ENCODE measurements at places on chromosomes 5 and 9. TPM values are rescaled to one million over a fixed set of nuclear protein-coding genes. Genes with fewer than 3 reads are reported as not detected.

INSL4 gene
- total RNA-seq, result not detected

DNA sequence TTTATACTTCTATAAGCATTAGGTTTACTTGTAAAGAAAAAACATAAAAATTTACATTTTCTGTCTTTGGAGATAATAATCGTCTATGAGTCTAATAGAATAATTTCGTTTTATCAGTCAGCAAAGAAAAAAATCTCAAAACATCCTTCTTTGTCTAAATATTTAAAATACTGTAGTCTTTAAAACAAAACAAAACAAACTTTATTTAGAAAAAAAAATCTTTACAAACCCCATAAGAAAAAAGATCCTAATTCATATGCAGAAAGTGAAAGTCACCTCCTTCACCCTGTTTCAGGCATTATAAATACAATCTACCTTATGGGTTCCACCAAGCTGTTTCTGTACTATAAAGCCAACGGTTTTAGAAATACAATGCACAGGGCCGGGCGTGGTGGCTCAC is 5.6 kb downstream of the LARS1 start:
- DNase-seq, result no peak

GRCh38 chr5:123601610-123602009 is 89.6 kb downstream of the CSNK1G3 start:
- DNase-seq, result no peak

SLCO6A1 gene
- not detected for total RNA-seq

DNA sequence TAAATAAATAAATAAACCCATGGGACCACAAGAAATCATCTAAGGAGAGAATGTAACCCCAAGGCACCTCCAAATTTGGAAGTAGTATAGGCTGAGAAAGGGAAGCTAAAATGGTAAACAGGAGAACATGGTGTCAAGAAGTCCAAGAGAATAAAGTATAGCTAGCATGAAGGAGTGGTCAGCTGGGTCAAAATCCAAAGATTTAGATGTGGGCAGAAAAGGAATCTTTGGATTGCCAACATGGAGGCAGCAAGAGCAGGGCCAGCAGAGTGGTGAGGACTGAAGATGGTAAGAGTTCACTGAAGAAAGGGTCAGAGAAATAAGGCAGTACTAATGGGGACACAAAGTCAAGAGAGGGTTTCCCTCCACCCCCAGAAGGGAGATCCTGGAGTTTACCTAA is 53.0 kb downstream of the TSSK1B start:
- DNase-seq, result peak; percentile 47

CCL27 gene
- total RNA-seq, result not detected

MORN5 gene
- total RNA-seq, result 0.51 TPM

SEMA5A gene
- 17.7 TPM for total RNA-seq

GRCh38 chr5:153399595-153399994 is 90.9 kb upstream of the GRIA1 start:
- DNase-seq, result no peak

DNA sequence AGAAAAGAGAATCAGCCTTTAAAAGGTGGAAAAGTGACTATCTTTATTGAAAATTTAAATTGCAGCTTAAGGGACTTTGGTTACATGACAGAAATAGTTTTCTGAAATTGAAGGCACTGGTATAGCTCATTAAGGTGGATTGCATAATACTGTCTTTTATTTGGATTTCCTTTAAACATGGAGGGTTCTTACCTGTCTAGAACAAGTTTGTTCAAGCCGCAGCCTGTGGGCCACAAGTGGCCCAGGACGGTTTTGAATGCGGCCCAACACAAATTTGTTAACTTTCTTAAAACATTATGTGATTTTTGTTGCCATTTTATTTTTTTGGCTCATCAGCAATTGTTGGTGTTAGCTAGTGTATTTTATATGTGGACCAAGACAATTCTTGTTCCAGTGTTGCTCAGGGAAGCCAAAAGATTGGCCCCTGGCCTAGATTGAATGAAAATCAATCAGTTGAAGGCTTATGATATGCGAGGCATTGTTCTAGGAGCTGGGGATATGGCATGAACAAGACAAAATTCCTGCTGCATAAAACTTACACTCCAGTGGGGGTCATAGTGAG is 18.0 kb downstream of the NNT start:
- no peak for DNase-seq

DNA sequence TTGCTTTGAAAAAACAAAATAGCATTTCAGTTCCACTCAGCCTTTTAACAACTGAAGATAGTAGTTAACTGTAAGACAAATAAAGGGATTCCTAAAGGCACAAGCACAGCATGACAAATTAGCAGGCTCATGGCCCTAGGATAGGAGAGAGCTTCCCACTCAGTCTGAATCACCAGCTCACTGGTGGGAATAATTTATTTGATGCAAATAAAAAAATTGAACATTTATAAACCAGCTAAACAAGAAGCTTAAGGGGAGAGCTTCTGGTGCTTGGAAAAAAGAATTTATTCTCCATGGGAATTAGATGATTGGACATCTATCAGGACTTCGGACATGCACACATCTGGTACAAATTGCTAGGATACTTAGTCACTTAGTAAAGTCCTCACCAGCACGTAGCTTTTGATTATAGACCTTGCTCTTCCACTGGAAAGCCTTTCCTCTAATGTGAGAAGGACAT is 294.1 kb upstream of the TNC start:
- DNase-seq, result peak; percentile 85

GRCh38 chr5:170551076-170551475 is 47.3 kb downstream of the KCNIP1 start:
- peak; percentile 40 for DNase-seq

- no peak for DNase-seq
These were observed 255.4 kb upstream of the NFIL3 start for GRCh38 chr9:91678807-91679580.

- DNase-seq, result no peak
These were observed 6.4 kb downstream of the SWI5 start for GRCh38 chr9:128282500-128282899.

GRCh38 chr5:177477701-177478477 is 4.5 kb upstream of the DBN1 start:
- no peak for DNase-seq

F2RL2 gene
- 13.1 TPM for total RNA-seq

- peak; percentile 91 for DNase-seq
These were observed 577.7 kb upstream of the FTMT start for GRCh38 chr5:121273833-121274433.

DNA sequence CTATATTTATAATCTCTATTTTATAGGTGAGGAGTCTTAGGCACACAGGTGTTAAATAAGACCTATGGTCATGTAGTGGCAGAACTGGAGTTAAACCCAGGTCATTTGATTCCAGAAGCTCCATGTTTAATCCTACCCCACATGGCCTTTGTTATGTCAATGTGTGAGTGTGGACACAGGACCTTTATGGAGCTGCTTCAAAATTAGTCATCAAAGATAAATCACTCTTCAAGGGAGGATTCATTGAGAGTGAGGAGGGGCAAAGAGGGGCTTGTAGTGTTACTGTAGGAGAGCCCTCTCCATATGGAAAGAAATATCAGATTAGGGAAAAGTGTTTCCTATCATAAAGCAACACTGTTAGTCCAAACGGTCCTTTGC is 74.6 kb upstream of the ARRDC3 start:
- DNase-seq, result no peak

DNA sequence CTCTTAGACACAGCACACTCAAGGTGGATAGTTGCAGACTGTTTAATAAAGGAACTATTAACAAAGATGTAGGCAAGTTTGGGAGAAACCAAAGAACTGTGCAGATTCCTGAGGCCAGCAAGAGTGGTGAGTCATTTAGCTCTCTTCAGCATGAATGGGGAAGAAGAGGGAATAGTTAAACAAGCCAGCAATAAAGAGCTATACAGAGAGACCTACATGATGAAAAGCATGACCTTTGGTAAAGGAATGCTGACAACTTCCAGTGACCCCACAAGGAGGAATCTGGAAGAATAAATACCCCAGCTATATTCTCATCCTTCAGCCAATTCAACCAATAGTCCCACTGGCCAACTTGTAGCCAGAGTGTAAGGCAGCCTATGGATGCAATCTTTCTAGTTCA is 706.0 kb upstream of the GRAMD2B start:
- peak; percentile 95 for DNase-seq

DNA sequence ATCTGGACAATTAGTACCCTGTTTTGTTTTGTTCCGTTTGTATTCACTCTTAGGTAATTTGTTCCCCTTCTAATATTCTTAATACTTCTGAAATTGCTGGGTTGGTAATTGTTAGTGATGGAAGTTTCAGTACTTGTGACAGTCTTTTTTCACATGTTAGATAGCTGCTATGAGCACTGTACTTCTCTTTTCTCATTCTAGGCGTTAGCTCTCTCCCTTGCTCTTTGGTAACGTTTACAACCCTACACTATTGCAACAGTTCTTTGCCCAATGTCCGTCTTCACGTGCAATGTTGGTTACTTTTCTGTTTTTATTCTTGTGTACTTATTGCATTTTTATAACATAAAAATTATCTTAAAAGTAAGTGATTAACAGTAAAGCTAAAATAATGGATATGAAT is 1509.0 kb downstream of the MAT2B start:
- no peak for DNase-seq

Measured in fibroblast of lung (primary cell).